Prostate gland (tissue), 2 donors: ENCODE measurements at places on chromosomes 1 and 21.

- no peak for DNase-seq
Measured at GRCh38 chr1:29208442-29208841, 22.3 kb downstream of the MECR start.

DNA sequence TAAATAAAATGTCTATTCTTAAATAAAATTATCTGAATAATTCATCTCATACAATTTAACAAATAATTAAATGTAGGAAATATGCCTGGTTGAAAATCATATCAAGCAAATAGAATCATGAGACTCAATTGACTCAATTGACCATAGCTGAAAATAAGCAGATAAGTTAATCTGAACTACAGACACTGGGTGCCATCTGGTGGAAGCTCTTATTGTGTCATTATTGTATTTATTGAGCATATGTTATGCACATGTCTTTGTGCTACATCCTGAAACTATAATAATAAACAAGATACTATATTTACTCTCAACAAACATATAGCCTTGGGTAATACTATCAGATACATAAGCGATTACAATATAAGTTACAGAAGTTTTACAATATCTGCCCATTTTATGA, 41.0 kb downstream of the BRINP3 start:
- DNase-seq: no peak

GRCh38 chr1:9262096-9262986, 27.8 kb downstream of the H6PD start:
- no peak for DNase-seq

GRCh38 chr1:232686346-232686745, 56.4 kb upstream of the SIPA1L2 start:
- DNase-seq: no peak

- DNase-seq: no peak
Measured at GRCh38 chr1:51170342-51170741, 65.7 kb upstream of the RNF11 start.
